ENCODE measurements at places on chromosomes 13 and 19.
A peak's percentile ranks its signal among the peaks of the same experiment; 100 is the strongest.

DNA sequence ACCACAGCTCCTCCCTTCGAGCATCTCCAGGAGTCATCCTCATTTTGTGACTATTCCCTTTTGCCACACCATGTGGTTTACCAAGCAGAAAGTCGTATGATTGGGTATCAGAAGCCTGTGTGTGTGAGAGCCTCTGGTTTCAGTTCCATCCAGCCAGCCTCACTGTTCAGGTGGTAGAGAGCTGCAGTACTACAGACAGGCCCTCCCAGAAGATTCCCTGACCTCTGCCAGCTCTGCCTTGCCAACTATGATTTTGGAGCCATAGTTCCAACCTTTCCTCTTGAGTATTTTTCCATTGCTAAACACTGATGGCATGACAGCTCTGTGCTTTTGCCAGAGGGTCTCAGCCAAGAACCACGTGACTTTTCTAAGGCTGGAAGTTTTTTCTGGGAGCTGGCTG, 82.5 kb downstream of the DHRS12 start:
- peak; percentile 30 for DNase-seq

DNA sequence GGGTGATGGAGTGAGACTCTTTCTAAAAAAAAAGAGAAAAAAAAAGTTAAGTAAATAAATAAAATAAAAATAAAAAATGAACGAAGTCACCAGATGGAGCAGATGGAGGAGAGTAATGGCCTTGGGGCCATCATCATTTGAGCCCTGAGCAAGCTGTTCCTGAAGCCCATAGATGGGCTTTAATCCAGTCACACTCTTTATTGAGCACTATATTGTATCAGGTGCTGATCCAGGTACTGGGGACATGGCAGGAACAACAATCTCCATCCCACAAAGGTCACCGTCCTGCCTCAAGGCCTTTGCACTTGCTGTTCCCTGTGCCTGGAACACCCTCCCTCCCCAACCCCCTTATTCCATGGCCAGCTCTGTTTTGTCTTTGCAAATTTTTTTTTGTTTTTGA, 3.9 kb upstream of the ADAMTS10 start:
- no peak for DNase-seq

- peak; percentile 73 for DNase-seq
Measured at GRCh38 chr19:1618157-1619093, 13.2 kb upstream of the UQCR11 start.

GRCh38 chr13:73913751-73914518, 220.3 kb downstream of the KLF12 start:
- DNase-seq, result peak; percentile 10

DNA sequence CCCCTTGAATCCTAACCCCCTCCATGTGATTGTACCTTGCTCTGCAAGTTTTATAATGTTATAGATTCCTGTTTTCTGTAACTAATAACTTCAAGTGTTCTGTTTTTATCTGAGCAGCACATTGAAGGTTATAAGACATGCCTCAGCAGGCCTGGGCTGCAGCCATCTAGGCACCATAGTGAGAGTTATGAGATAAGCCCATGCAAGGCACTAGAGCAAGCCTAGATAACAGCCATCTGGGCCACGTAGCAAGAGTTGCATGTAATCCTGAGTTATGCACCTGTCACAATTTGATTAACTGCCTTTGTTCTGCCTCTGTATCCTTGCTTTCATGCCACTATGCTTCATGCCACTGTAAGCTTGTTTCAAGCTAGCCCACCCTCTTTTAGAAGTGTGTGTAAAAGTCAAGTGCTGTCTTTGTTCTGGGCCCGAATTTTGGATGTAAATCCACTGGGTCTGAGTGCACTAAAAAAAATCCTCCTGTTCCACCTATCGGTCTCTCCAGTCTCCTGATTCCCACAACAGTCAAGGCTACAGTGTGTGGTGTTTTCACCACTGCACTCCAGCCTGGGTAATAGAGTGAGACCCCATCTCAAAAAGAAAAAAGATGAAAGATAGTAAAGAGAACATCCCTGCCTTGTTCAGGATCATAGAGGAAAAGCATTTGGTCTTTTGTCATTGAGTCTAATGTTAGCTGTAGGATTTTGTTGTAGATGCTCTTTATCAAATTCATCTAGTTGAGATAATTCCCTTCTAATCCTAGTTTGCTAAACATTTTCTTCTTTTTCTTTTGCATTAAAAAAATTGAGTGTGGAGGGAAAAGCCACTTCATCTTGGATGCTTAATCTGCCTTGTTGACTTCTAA, 16.0 kb upstream of the KBTBD6 start:
- no peak for DNase-seq

DNA sequence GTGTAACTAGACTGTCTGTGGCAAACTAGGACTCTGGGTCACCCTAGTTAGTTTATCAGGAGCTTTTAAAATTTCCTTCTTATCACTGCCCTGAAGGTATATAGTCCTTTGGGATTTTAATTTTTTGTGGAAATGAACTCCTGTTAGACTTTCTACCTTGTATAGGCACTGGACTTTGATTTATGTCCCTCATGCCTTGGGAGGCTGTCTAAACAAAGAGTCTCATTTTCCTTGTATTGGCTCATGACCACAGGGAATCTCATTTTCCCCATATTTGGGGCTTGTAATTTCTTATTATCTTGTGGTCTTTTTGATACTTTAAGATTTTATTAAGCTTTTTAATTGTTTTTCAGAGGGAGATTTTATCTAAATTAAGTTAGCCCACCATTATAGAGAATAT, 21.4 kb downstream of the KCTD4 start:
- no peak for DNase-seq

DNA sequence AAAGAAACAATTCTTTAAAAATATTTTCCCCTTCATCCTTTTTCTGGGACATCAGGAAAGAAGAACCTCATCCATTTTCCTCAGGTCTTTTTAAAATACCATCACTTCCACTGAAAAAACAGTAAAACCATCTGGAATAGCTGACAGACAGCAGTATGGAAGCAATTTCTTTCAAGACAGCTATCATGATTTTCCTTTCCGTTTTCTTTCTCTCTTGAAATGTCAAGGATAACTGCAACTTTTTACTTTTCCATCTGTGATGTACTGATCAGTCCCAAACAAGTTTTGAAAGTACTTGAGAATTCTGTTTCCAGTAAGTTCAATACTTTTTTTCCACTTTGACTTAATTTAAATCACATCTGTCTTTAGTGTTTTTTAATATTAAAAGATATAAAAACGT, 211.2 kb downstream of the LHFPL6 start:
- no peak for DNase-seq

- no peak for DNase-seq
Measured at GRCh38 chr13:22594041-22594440, 586.7 kb upstream of the SGCG start.

DNA sequence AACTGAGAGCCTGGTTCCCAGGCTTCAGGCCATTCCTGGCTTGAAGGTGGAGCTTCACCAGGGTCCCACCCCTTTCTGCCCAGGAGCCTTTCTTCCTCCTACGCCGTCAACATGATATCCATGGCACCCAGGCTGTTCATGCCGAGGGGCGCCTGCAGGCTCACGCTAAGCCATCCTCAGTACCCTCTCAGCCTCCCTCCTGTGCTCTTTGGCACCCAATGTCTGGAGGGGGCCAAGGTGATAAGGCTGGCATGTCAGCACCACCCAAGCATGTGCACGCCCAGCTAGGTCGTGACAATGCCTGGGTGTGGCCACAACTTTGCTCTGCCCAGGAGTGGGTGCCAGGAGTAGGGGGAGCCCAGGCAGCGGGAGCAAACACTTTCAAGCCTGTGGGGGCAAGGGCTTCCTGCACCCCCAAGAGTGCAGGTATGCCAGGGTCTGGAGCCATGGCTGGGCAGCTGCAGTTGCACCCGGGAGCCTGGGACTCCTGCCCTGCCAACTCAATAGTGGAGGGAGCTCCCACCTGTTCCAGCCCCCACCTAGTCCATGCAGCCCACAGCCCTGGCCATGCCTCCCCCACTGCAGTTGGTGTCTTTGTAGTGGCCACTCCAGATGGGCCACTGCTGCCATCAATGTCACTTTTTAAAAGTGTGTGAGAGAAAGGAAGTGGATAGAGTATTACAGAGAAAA, 219.9 kb downstream of the MAB21L1 start:
- no peak for DNase-seq

GRCh38 chr19:41569481-41570150, 6.3 kb upstream of the CEACAM21 start:
- DNase-seq, result no peak

DNA sequence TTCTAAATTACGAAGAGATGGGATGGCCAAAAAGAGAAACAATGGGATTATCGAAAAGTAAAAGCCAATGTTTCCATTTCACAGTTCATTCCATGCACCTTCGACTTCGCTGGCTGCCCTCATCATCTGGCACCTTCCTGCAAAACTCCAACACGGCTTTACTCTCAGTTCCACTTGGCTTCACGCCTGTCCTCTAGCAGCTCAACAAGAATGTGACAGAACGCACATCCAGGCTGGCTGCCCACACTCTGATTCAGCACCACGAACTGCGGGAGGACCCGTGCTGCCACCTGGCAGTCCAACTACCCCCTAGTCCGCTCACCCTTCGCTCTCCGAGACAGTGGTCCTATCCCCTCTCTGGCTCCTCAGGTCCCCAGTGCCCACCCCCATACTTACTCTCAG, 11.7 kb downstream of the ATP7B start:
- no peak for DNase-seq

GRCh38 chr19:38148337-38148736, 75.7 kb downstream of the DPF1 start:
- no peak for DNase-seq

DNA sequence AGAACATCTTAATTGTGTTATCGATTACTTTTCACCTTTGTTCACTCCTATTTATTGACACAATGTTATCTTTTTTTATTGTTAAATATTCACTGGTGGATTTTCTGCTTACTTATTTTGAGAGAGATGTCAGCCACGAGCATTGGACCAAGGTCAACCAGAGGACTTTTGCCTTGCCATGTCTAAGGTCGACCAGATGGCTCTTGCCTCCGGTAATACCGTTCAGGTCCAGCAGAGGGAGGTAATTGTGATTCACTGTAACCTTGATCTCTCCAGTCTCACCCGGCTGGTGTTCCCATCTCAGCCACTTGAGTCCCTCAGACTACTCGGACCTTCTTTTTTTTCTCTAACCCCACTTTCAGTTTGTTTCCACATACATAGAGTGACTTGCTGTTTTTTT, 1438.1 kb downstream of the UQCRFS1 start:
- no peak for DNase-seq

DNA sequence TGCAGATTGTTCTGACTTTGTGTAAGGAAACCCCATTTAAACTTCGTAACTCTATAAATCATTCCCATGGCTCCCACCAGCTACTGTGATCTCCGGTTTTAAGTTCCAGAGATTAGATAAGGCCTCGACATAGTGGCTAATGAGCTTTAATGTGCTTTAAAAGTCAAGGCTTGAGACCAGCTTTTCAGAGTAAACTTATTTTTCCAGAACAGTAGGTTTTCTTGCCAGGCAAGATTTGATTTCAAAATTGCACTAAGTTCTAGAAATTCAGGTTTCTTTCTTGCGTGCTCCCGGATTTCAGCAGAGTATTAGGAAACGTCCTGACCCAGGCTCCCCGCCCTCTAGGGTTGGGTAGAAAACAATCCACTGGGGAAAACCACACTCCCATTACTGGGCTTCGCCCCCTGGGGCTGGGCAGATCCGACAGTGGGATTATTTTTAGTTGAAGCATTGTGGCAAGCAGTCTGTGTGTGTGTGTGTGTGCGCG, 43.3 kb downstream of the CRYL1 start:
- no peak for DNase-seq

DNA sequence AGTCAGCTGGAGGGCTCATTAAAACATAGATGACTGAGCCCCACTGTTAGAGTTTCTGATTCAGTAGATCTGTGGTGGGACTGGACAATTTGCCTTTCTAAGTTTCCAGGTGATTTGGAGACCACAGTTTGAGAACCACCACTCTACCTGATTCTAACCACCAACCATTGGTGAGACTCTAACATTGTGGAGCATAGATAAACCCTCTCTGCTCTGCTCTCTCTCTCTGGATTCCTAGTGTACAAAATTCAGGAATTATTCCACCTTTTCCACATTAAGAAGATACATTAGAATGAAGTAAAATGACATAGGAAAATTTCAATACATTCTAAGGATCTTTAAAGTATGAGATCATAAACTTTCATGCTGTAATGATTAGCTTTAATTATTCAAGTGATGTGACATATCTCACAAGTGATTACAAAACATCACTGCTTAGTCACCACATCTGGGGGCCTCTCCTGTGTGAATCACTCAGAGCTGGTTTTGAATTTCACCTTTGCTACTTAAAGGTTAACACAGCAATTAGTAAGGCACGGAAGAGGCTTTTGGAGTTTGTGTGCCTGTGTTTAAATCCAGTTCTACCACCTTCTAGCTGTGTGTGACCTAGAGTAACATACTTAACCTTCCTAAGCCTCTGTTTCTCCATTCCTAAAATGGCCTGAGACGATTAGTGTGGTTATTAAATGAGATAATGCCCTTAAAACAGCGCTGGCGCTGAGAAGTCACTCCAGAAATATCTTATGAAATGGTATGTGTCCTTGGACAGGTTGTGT, 78.5 kb upstream of the NBEA start:
- DNase-seq, result no peak

GRCh38 chr13:99004978-99005377, 27.1 kb upstream of the DOCK9 start:
- DNase-seq, result no peak

DNA sequence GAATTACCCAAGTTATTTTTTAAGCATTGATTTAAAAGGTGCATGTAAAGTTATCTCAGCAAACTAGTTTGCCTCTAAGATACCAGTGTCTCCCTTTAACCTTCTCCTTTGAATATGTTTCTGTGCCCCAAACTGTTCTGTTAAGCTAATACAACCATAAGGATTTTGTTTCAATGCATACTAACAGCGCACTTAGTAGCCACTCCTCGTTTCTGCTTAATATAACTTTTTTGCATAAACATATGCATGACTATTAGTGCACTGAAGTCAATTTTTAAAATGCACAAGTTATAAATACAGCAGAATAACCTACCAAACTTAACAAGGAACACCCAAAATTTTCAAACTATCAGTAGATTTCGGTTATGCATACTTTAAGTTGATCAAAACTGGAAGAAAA, 79.4 kb downstream of the SERP2 start:
- no peak for DNase-seq

DNA sequence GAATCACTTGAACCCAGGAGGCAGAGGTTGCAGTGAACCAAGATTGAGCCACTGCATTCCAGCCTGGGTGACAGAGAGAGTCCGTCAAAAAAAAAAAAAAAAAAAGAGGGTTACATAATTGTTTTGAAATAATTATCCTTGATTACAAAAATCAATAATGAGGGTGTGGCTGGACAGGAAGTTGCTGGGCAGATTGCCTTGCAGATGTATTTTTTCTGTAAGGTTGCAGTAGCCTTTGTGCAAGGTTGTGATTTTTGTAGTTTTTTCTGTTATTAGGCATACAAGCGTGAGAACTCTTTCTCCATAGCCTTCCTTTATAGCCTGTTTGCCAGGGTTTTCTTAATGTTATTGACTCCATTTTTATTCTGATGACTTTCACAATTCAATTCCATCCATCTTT, 40.7 kb upstream of the SIN3B start:
- no peak for DNase-seq

GRCh38 chr13:52599037-52599847, 43.0 kb upstream of the HNRNPA1L2 start:
- DNase-seq, result no peak

- peak; percentile 49 for DNase-seq
Measured at GRCh38 chr13:24161010-24161775, 673 bp downstream of the SPATA13 start.

GRCh38 chr19:49395581-49396407, 7.7 kb downstream of the KASH5 start:
- DNase-seq, result no peak
